A549 treated with CORT108297 at 1 μM for 4 hours (cell line): ENCODE measurements at places on chromosomes 2 and 18. TPM values are rescaled to one million over a fixed set of nuclear protein-coding genes. Genes with fewer than 3 reads are reported as not detected.

KCNG2 gene
- not detected in 5 replicates for total RNA-seq

NAT8 gene
- total RNA-seq, result not detected in 5 replicates

RAB12 gene
- total RNA-seq, result 21.7 to 31.5 TPM (median 25.7 TPM) in 5 replicates

HAAO gene
- total RNA-seq, result not detected in 5 replicates

TSGA10 gene
- total RNA-seq, result 1.8 to 5.3 TPM (median 4.6 TPM) in 5 replicates

GALNT3 gene
- 0.04 to 0.05 TPM in 2 of 5 replicates, not detected in the others for total RNA-seq

DLGAP1 gene
- 0.01 to 0.04 TPM in 2 of 5 replicates, not detected in the others for total RNA-seq

PPP1R1C gene
- total RNA-seq, result 1.6 to 2.2 TPM (median 1.8 TPM) in 5 replicates

SERPINB3 gene
- total RNA-seq, result 0.06 to 0.17 TPM (median 0.08 TPM) in 5 replicates

NPHP1 gene
- total RNA-seq, result 6.6 to 8.8 TPM (median 7.2 TPM) in 5 replicates

CHN1 gene
- 16.3 to 21.7 TPM (median 19.4 TPM) in 5 replicates for total RNA-seq

TMEM37 gene
- 1.1 to 2.1 TPM (median 1.8 TPM) in 5 replicates for total RNA-seq

GPR75 gene
- 1.3 to 1.8 TPM (median 1.5 TPM) in 5 replicates for total RNA-seq

RNF181 gene
- total RNA-seq, result 186 to 198 TPM (median 192 TPM) in 5 replicates

DNER gene
- total RNA-seq, result 6.2 to 10.2 TPM (median 7.2 TPM) in 5 replicates

KATNAL2 gene
- total RNA-seq, result 1.7 to 3.3 TPM (median 1.8 TPM) in 5 replicates

SDC1 gene
- total RNA-seq, result 153 to 217 TPM (median 189 TPM) in 5 replicates

MRPL19 gene
- 69.2 to 76.6 TPM (median 72.9 TPM) in 5 replicates for total RNA-seq

CPO gene
- total RNA-seq, result 0.09 to 0.15 TPM (median 0.12 TPM) in 3 of 5 replicates, not detected in the others

ZNF516 gene
- total RNA-seq, result 3.0 to 5.4 TPM (median 4.5 TPM) in 5 replicates

SOX11 gene
- not detected in 5 replicates for total RNA-seq

SLC35F6 gene
- 34.5 to 41.0 TPM (median 35.9 TPM) in 5 replicates for total RNA-seq

GYPC gene
- not detected in 5 replicates for total RNA-seq

TPGS2 gene
- total RNA-seq, result 82.6 to 97.8 TPM (median 89.1 TPM) in 5 replicates

ANKRD30B gene
- total RNA-seq, result 0.02 to 0.03 TPM (median 0.02 TPM) in 3 of 5 replicates, not detected in the others

CHST9 gene
- 0.02 TPM in 1 of 5 replicates, not detected in the others for total RNA-seq

CAPN14 gene
- total RNA-seq, result 0.02 to 0.07 TPM (median 0.03 TPM) in 4 of 5 replicates, not detected in the other

STARD6 gene
- 0.15 TPM in 1 of 5 replicates, not detected in the others for total RNA-seq

CLHC1 gene
- total RNA-seq, result 2.1 to 4.0 TPM (median 2.2 TPM) in 5 replicates

SGPP2 gene
- 0.21 to 0.33 TPM (median 0.27 TPM) in 5 replicates for total RNA-seq
